Activated T-cell treated with anti-CD3 and anti-CD28 coated beads, Interleukin-2, amount 50 U/mL, for 48 hours (primary cell): ENCODE measurements at places on chromosomes 3 and 15.

DNA sequence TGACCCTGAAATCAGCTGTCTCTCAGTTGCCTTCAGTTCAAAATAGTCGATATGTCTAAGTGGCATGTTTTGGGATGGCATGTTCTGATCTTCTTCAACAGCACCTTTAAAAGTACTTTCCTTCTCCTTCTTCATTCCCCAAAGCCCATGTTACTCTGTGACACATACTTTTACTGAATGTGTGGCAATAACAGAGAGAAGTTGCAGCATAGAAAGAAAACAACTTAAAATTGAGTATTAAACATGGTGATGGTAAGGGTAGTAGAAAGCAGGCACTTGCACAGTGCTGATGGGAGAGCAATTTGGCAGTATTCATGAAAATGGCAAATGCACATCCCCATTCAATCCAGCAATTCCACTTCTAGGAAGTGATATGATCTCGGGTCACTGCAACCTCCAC is 12.3 kb upstream of the ULK4 start:
- DNase-seq: no peak

DNA sequence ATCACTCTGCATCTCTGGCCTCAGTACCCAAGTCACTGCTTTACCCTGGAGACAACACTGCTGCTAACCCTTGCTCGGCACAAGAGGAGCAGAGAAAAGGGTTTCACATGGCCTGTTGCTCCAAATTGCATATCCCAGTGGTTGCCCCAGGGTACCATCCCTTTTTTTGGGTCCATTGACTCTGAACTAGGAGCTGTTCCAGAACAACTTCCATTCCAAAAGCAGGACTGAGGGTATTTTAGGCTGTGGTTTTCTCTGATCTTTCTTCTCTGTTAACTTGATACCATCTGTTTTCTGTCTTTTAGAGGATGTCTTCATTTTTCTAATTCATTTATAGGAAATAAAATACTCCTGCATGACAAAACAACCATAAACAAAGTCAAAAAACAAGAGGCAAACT is 17.3 kb upstream of the RYK start:
- DNase-seq: no peak

- no peak for DNase-seq
Observed at GRCh38 chr3:27633224-27633545, 88.9 kb downstream of the EOMES start.

DNA sequence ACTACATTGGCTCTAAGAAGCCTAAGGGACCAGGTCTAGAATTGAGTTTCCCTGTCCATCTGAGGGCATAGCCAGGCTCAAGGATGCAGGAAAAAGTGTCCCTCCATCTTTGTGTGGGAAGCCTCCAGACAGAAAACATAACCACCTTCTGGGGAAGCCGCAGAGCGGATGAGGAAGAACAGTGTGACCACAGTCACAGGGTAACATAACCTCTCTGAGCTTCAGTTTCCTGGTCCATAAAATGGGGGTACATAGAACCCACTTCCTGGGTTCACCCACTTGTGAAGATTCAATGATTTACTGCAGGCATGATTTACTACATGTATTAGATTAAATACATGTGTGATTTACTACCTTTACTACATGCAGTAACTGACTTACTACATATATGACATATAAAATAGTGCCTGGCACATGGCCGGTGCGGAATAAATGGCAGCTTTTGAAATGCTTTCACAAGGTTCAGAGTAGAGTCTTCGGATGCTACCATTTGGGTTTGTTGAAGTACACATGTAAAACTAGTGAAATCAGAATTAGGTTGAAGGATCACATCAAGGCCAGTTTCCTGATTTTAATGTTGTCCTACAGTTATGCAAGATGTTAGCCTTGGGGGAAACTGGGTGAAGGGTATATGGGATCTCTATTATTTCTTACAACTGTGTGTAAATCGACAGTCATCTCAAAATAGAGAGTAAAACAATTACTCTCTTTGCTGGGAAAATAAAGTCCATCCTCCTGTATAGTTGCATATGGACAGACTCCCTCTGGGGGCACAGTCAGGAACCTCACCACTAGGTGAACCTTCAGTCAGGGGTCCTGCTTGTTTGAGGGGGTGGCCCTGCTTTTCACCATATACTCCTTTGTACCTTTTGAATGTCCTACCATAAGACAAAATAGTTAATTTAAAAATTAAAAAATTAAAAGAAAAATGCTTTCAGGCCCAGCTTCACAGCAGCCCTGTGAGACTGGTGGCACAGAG is 86.0 kb downstream of the SEMA5B start:
- DNase-seq: no peak

- DNase-seq: peak; percentile 7
Observed at GRCh38 chr15:75786575-75786947, 56.7 kb upstream of the UBE2Q2 start.

GRCh38 chr3:190458040-190458439 is 8.3 kb upstream of the TMEM207 start:
- no peak for DNase-seq

DNA sequence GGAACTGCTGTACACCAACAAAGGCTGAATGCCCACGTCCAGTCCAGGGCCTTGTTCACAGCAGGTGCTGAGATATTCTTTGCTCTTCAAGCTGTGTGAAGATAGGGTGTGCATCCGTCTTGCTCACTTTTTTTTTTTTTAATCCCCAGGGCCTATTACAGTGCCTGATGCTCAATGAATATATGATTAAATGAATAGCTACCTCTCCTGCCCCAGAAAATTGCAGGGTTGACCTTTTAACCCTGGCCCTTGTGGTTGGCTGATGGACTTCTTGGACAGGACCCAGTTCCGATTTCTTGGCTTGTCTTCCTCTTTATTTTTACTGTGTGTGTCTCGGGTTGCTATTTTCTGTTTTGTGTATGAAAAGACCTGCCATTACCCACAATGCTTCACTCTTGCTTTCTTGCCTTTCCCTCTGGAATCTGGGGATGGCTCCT is 2.9 kb upstream of the FYTTD1 start:
- DNase-seq: no peak

- no peak for DNase-seq
Observed at GRCh38 chr3:108062051-108062450, 28.8 kb downstream of the CD47 start.

GRCh38 chr15:91694131-91694830 is 159.2 kb upstream of the SLCO3A1 start:
- DNase-seq: no peak

GRCh38 chr3:12188681-12189287 is 30.1 kb upstream of the TIMP4 start:
- DNase-seq: no peak

GRCh38 chr3:38984731-38985130 is 67.0 kb downstream of the SCN11A start:
- DNase-seq: no peak

DNA sequence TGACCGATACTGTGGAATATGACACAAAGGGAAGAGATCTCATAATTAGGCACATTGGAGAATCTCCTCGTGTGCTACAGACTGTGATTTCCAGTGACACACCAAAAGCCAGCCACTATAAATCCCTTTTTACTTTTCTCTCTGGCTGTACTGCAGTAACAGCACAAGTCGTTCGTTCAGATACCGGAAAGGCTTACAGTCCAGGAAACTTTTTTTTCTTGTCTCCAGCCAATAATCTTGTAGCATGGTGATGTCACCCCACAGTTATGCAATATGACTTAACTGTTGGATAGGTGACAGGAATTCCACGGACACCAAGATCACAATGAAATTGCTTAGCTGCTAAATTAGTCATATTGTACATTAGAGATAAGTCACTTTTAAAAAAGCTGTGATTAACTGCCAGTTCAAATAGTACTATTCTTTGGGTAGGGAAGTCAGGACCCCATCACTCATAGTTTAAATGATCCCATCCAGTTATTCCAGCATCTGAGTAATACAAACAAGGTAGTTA is 36.3 kb upstream of the TSC22D2 start:
- no peak for DNase-seq

DNA sequence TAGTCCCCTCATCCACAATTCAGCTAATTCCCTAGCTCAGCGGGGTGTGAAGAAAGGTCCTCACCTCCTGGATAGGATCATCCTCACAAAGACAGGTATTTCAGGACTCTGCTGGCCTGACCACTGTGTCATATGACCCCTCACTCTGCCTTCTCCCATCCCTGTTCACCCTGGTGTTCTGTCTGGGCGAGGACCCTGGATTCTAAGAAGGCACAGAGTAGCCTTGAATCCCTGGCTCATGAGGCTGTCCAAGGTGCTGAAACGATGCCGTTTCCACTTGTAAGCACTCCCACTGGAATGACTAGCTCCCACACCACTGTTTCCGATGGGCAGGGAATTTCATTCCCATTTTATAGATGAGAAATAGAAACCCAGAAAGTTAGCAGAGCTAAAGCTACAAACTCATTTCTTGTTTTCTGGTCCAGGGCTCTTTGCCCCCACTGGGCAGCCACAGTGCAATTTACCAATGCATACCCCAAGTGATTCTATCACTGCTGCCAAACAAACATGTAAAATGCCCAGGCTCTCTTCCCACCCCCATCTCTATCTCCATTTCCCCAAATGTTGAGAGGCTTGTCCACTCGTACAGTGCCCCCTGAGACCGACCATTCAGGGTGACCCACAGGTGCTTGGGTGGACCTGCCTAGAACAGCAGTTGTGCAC is 83.2 kb downstream of the RAB11A start:
- no peak for DNase-seq

GRCh38 chr3:79957066-79957465 is 189.3 kb upstream of the ROBO1 start:
- DNase-seq: no peak

- DNase-seq: no peak
Observed at GRCh38 chr3:119235151-119235550, 5.5 kb downstream of the B4GALT4 start.

DNA sequence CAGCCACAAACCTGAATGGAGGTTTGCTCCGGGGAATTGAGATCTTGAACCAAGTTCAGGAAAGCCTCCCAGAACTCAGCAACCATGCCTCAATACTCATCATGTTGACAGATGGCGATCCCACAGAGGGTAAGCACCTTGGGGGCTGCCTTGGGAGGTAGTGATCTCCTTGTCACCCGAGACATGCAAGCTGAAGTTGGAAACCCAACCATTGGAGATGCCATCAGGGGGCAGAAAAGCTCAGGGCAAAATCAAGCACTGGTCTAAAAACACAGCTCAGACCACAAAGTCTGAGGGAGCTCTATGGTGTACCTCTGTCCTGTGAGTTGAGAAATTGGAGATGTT is 5.8 kb downstream of the ITIH1 start:
- no peak for DNase-seq

DNA sequence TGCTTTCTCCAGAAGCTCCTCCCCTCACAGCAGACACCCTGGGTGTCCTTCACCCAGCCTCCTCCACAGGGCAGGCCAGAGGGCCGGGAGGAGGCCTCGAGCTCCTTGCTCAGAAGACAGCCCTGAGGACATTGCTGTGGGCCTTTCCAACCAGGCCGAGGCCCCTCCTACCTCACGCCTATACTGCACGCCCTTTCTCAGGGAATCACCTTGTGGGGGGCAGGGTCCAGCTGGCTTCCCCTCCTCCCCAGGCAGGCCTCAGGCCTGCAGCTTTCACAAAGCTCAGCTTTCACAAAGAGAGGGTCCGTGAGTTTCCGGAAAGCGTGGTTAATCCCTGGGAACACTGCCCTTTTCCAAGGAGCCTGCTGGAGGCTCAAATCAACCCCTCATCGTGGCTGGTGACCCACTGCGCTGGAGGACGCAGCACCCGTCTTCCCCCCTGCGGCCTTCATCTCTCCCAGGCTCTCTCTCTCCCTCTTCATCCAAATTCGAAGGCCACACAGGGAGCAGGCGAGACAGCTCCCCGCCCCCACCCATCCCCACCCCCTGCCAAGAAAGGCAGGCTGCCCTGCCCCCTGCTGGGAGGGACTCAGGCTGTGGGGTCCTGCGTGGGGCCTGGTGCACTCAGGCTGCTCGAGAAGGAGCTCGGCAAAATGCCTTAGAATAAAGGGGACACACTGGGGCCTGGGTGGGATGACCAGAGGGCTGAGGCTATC is 79.4 kb downstream of the OCA2 start:
- DNase-seq: no peak

DNA sequence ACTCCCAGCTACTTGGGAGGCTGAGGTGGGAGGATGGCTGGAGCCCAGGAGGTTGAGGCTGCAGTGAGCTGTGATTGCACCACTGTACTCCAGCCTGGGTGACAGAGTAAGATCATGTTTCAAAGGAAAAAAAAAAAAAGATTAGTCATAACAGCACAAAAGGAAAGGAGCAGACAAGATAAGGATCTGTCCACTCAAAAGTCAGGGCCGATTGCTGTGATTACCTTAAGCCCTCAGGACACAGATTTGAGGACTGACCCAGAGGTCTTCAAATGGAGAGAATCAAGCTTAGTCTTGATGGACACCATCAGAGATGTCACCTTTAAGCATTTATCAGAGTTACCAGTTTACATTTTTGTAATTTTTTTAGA is 23.9 kb upstream of the HEG1 start:
- no peak for DNase-seq
